Stomach (tissue), 19 donors: ENCODE measurements at places on chromosomes 2 and 18.

DNA sequence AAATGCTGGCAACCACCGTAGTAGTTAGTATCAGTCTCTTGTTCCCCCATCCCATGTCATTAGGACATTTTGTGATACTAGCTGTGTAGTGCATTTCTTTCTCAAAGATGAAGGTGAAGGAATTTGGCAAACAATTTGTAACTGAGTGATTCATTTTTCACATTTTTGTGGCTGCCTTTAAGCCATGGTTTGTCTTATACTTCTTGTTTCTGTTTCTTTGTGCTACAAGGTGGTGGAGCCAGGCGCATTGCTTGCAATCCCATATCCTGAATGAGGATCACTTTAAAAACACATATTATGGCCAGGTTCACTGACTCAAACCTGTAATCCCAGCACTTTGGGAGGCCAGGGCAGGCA lies 40.6 kb downstream of the GPD2 start:
- no peak for DNase-seq

GRCh38 chr2:36831185-36831584 lies 134.7 kb downstream of the VIT start:
- DNase-seq: no peak

- DNase-seq: no peak
These were observed 75.6 kb downstream of the LDAH start for GRCh38 chr2:20747317-20747716.

GRCh38 chr2:157178874-157179273 lies 78.6 kb upstream of the GALNT5 start:
- DNase-seq: no peak

DNA sequence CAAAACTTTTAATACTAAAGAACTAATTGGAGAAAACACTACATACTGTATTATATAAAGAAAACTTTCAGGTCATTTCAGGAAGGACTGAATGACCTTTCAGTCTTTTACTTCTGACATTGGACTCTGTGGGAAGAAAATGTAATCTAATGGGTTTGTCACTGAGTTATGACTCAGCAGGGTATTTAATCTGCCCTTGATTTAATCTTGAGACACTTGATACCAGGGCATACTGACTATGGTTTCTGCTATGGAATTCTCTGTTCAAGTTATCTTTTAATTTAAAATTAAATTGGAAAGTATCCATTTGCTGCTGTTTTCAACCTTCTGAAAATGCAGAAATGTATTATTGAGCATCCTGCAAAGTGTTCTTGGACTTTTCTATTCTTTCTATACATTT lies 354.2 kb upstream of the GALNT5 start:
- DNase-seq: no peak

DNA sequence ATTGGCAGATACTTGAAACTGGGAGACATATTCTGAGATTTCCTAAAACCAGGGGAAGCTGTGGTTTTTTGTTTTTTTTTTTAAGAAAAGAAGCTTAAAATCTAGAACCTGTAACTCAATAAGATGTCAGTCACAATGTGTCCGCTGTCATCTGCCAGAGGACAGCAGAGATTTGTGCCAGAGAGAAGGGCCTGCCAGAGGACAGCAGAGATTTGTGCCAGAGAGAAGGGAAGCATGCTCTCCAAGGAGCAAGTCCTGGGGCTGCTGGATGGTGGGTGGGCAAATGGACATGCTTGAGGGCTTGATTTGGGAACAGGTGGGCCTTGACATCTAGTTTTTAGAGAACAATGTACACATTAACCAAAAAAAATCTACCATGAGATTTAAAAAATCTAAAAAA lies 77.9 kb downstream of the CCDC93 start:
- DNase-seq: no peak

GRCh38 chr18:79755496-79756142 lies 42.1 kb upstream of the KCNG2 start:
- DNase-seq: no peak

GRCh38 chr2:238688193-238689153 lies 159.4 kb upstream of the TWIST2 start:
- no peak for DNase-seq

- no peak for DNase-seq
These were observed 23.9 kb downstream of the EFR3B start for GRCh38 chr2:25065768-25066167.
